ENCODE measurements at places on chromosomes 12 and 14. TPM values are rescaled to one million over a fixed set of nuclear protein-coding genes. Genes with fewer than 3 reads are reported as not detected.
A peak's percentile ranks its signal among the peaks of the same experiment; 100 is the strongest.

KLHL33 gene
- 0.71 TPM for total RNA-seq

GRCh38 chr14:95408731-95409476, 89.2 kb upstream of the CLMN start:
- H3K27ac ChIP-seq, result peak overlapping the region; percentile 43
- no peaks in the 10 kb centered on the region for H3K36me3 ChIP-seq
- no peaks in the 10 kb centered on the region for H3K27me3 ChIP-seq
- H3K4me1 ChIP-seq, result peaks cover 24% of the 10 kb centered on the region
- H3K4me3 ChIP-seq, result no peak overlapping the region

DNA sequence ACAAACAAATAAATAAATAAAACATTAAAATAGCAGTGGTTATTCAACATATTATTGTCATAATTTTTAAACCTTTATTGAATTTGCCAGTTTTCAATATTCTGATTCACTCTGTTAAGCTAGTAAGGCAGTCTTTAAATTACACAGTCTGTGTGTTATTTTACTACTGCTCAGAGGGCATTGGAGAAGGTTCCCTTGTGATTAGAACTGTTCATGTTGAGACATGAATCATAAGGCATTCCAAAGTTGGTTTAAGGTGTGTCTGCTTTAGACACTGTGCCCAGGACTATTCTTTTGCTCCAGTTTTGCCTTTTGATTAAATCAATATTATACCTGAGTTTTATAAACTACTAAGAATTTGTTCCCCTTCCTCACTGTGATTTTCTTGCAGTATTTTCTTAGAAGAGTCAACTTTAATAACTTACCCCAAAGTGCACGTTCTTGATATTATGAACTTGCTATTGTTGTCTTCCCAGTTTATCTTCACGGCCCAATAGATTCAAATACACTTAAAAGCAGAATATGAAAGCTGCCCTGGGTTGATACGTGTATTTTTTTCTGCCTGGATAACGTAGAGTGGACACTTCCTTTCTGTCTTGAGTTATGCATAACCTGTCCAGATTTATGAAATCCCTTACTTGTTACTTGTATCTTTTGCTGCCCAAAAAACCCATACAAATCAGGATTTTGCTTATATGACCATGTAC, 105.3 kb upstream of the BCAT1 start:
- no peaks in the 10 kb centered on the region for H3K4me1 ChIP-seq
- DNase-seq, result no peak
- H3K36me3 ChIP-seq, result no peaks in the 10 kb centered on the region

DNA sequence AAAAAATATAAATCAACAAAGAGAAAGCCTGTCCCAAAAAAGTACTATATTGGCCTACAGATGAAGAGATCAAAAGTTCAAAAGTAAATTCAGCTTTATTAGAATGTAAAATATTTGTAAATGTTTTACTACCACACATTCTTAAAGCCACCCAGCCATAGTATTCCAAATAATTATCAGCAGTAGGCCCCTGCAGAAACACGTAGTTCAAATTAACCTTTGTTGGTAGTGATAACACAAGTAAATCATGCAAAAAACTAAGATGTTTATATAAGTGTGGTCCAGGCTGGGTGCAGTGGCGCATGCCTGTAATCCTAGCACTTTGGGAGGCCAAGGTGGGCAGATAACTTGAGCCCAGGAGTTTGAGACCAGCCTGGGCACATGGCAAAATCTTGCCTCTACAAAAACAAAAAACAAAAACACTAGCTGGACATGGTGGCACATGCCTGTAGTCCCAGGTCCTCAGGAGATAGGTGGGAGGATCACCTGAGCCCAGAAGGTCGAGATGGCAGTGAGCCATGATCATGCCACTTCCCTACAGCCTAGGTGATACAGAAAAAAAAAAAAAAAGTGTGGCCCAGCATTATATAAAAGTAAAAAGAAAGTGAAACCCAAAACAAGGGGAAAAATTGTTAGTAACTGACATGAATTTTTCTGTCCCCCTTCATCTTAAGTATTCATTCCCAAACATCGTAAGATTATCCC, 17.9 kb downstream of the SPTLC2 start:
- H3K27me3 ChIP-seq, result no peaks in the 10 kb centered on the region
- H3K36me3 ChIP-seq, result peaks cover 26% of the 10 kb centered on the region
- DNase-seq, result no peak
- no peak overlapping the region for H3K27ac ChIP-seq

BDKRB1 gene
- total RNA-seq, result 2.5 TPM

- peak overlapping the region; percentile 50 for H3K4me3 ChIP-seq
- H3K27me3 ChIP-seq, result no peaks in the 10 kb centered on the region
- H3K27ac ChIP-seq, result no peak overlapping the region
- no peaks in the 10 kb centered on the region for H3K36me3 ChIP-seq
- H3K4me1 ChIP-seq, result peaks cover 31% of the 10 kb centered on the region
Measured at GRCh38 chr12:25436206-25437030, 116.7 kb downstream of the LMNTD1 start.

- no peak for DNase-seq
Measured at GRCh38 chr14:64569138-64569631, 19.4 kb downstream of the PPP1R36 start.

DNA sequence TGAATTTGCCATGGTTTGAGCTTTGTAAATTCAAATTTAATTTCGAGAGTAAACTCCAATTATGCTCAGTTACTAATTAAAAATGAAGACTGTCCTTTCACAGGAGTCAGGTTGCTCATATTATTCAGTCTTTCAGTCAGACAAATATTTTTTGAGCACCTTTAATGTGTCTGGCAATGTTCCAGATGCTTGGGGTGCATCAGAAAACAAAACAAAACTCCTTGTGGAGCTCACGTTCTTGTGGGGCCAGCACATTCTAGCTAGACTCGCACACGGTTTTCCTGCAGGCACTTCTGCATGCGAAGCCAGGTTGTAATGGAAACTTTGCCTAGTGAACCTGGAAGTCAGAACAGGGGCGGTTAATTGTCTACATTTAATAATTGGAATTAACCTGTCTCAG, 64.0 kb upstream of the ATF1 start:
- no peak overlapping the region for H3K4me3 ChIP-seq
- no peaks in the 10 kb centered on the region for H3K4me1 ChIP-seq
- no peaks in the 10 kb centered on the region for H3K27me3 ChIP-seq
- DNase-seq, result no peak

- H3K4me3 ChIP-seq, result no peak overlapping the region
- no peaks in the 10 kb centered on the region for H3K36me3 ChIP-seq
- H3K27ac ChIP-seq, result no peak overlapping the region
- no peak for DNase-seq
- H3K27me3 ChIP-seq, result no peaks in the 10 kb centered on the region
- no peaks in the 10 kb centered on the region for H3K4me1 ChIP-seq
Measured at GRCh38 chr14:42200957-42201356, 594.3 kb downstream of the LRFN5 start.

DNA sequence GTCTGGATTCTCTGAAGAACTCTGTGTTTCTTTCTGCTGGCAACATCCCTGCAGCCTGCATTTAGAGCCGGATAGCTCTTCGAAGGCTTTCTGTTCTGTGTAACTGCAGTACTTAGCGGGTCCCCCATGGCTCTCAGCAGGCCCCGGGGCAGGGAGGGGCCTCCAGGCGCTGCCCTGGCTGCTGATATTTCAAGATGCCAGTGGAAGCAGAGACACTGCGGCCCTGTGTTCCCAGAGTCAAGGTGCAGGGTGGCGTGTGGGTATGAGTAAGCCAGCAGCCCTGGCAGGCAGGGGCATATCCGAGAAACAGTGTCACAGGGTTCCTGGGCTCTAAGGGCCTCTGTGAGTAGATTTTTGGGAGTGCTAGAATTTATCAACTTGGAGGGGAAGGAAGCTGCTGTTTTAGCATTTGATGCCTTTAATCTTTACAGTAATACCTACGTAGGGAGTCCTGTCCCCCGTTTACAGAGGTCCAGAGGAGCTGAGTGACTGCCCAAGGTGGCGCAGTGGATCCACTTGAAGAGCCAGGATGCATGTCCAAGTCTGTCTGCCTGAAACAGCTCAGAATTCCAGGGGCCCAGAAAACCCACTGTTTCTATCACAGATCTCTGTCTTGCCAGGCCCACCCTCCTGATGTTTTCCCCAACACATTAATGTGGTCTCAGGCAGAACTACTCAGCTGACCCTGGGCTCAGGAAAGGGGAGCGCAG, 16.2 kb downstream of the ESRRB start:
- H3K4me1 ChIP-seq, result no peaks in the 10 kb centered on the region
- no peak for DNase-seq
- H3K27me3 ChIP-seq, result no peaks in the 10 kb centered on the region
- H3K27ac ChIP-seq, result no peak overlapping the region
- H3K4me3 ChIP-seq, result no peak overlapping the region

DNA sequence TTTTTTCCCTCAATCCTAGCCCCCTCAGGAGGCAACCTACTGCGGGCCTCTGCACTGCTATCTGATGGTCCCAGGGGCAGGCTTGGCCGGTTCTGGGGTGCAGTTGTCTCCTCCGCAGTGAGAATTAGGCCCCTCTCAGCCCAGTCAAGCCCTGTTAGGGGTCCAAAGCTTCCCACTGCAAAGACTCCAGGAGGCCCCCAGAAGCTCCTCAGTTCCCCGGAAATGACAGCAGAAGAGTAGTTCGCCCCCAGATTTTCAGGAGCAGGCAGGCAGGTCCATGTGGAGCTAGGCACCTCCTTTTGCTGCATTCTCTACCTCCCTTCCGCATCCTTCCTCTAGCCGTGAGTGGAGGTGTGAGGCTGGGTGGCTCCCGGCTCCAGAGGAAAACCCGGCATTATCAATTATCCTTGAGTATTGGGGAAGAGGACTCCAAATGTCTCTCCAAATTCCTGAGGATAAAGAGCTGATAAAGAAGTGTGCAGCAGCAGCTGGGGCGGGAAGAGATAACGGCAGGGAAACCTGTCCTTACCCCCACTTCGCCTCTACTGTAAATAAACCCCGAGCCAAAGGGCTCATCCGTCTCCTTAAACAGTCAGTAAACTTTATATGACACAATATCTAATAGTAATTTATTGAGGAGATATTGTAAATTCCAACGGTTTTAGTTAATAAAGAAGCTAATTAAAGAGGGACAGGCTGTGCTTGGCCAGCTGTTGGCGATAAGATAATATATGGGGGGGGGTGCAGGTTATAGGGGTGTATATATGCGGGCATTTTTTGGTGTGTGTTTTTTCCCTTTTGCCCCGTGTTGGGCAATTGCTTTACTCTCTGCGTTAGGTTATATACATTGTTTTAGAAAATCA, 641 bp upstream of the HOXC12 start:
- H3K27me3 ChIP-seq, result peaks cover 10% of the 10 kb centered on the region
- H3K4me1 ChIP-seq, result peaks cover 48% of the 10 kb centered on the region
- no peak overlapping the region for H3K4me3 ChIP-seq
- no peak for DNase-seq
- H3K27ac ChIP-seq, result no peak overlapping the region

DNA sequence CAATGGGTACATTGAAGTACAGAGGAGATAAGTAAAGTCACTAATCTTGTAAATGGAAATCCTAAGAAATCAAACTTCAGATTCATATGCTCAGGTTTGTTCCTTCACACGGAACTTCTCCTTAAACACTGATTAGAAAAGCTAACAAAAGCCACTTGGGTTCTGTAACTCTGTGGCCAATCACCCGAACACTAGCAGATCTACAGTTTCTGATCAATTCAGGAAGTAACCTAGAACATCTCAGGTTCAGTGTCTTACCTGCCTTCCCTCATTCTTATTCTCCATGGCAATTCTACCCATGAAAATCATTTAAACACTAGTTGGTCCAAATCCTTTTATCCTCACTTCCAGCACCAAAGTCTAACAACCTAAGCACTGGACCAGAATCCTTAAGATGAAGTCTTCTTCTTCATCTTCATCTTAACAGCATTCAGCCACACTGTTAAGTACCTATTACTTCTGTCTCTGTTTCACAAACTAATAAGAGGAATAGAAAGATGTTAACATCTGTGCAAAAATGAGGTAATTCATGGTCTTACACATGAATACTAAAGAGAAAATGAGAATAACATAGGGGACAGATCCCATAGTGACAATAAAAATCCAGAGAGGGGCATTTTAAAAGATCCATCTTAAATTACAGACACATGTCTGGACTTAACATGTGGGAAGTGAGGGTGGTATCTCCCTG, 184.5 kb downstream of the SSPN start:
- peaks cover 10% of the 10 kb centered on the region for H3K36me3 ChIP-seq
- H3K27ac ChIP-seq, result no peak overlapping the region
- no peak for DNase-seq

DNA sequence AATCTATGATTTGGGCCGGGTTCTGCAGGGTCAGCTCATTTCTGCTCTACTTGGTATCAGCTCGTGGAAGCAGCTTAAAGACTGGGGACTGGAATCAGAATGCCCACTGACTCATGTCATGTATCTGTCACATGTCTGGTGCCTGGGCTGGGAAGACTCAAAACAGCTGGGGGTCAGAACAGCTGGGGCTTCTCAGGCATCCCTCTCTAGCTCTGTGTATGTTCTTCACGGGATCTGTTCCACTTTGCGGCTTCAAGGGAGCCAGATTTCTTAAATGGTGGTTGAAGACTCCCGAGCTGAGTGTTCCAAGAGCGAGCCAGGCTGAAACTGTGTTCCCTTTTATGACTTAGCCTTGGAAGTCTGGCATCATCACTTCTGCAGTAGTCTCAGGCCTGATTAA, 11.9 kb downstream of the AEBP2 start:
- H3K36me3 ChIP-seq, result no peaks in the 10 kb centered on the region
- H3K4me1 ChIP-seq, result peaks cover 28% of the 10 kb centered on the region
- DNase-seq, result no peak
- H3K27me3 ChIP-seq, result no peaks in the 10 kb centered on the region
- no peak overlapping the region for H3K27ac ChIP-seq

DNA sequence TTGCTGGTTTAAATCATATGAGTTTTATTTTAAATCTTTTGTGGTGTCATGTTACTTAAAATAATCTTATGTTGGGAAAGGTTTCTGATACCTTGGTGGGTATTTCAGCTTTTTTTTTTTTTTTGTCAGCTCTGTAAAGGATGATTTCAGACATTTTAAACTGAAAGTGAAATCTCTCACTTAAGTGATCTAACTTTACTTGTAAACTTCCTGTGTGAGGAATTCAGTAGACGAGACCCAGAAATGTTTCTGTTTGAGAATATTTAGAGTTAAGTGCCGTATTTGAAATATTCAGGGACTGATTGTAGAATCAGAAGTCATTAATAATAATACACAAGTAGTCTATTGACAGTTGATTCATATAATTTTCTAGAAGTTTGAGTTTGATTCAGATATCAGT, 37.8 kb downstream of the PROX2 start:
- peaks cover 16% of the 10 kb centered on the region for H3K4me1 ChIP-seq
- peak overlapping the region; percentile 24 for H3K27ac ChIP-seq
- no peak overlapping the region for H3K4me3 ChIP-seq
- no peaks in the 10 kb centered on the region for H3K27me3 ChIP-seq

OTX2 gene
- not detected for total RNA-seq

DNA sequence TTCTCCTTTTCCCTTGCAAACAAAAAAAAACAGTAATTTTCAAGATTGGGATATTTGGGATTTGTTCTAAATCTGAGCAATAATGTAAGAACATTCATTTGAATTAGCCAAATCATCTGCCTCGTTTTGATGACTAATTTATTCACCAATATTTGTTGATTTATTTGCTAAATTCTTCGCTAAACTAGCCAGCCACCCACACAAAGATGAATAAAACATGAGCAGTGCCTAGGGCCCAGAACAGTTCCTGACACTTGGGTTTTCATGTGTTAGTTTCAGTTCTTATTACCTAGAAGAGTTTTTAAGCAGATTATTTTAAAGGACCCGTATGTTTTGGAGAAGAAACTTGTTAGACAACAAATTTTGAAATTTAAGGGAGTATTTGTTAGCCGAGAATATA, 1.4 kb downstream of the ETNK1 start:
- no peaks in the 10 kb centered on the region for H3K27me3 ChIP-seq
- H3K4me1 ChIP-seq, result peaks cover 53% of the 10 kb centered on the region
- H3K27ac ChIP-seq, result peak overlapping the region; percentile 99
- peak overlapping the region; percentile 90 for H3K4me3 ChIP-seq
- DNase-seq, result no peak

GRCh38 chr12:16766736-16767135, 160.8 kb upstream of the LMO3 start:
- H3K4me3 ChIP-seq, result no peak overlapping the region
- DNase-seq, result no peak
- H3K27ac ChIP-seq, result no peak overlapping the region
- no peaks in the 10 kb centered on the region for H3K36me3 ChIP-seq
